ENCODE measurements at places on chromosomes 2 and 18.

DNA sequence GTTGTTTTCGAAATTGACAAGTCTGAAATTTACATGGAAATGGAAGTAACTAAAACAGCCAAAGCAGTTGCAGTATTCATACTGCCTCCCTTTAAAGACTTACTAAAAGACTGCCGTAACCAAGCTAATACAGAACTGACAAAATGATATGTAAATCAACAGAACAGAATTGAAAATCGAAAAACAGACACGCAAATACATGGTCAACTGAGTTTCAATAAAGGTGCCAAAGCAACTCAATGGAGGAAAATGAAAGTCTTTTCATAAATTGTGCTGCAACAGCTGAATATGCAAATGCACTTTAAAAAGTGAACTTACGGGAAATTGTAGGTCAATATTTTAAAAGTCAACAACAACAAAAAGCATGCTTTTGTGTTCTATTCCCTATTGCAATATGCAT is 34.2 kb downstream of the TMEM131 start:
- DNase-seq: no peak

DNA sequence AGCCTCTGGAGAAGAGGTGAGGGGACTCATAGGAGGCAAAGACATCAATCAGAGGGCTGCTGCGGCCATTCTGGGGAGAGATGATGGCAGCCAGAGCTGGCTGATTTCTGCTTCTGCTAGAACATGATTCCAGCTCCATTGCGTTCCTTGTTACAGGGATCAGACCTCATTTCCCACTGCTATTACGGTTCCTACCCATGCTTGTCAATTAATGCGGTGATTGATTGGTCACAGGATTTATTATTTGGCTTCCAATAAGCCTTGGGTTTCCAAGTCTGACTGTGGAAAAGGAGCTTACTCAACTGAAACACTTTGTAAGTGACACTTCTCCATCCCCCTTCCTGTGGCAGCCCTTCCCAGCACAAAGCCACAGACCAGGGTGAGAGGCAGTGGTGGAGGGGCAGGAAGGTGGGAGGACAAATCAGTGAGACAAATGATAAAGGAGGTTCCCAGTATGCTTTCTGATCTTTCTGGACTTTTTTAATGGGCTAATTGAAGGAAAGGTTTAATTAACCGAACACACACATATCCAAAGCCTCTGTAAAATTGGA is 26.8 kb upstream of the CTLA4 start:
- no peak for DNase-seq

DNA sequence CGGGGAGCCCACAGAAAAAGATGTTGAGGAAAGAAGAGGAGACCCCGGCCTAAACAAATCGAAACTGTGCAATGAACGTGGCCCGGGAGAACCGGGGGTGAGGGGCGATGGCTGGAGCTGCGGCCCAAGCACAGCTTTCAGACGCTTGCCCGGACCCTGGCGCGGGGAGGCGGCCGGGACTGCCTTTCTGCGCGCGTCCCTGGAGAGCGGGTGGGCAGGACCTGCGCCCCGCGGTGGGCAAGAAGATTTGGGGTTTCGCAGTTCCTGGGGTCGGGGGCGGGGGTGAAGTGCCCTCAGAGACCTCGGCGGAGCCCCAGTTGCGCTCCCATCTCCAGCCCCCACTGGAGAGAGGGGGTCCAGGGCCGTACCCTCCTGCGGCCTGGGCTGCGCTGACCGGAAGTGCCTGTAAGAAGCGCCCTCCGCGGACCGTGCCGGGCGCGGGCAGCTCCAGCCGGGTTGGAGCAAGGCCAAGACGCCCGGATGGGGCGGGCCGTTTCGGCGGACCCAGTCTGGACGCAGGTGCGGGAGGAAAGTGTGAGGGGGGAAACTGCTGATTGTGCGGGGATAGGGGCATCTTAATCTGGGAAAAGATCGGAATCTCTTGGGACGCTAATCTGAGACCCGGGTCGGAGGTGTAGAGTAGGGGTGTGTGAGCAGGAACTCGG is 11.6 kb downstream of the EN1 start:
- no peak for DNase-seq

- no peak for DNase-seq
Observed at GRCh38 chr2:27255187-27255586, 7.7 kb downstream of the SLC30A3 start.

GRCh38 chr2:227793148-227793712 is 20.4 kb upstream of the CCL20 start:
- DNase-seq: no peak

DNA sequence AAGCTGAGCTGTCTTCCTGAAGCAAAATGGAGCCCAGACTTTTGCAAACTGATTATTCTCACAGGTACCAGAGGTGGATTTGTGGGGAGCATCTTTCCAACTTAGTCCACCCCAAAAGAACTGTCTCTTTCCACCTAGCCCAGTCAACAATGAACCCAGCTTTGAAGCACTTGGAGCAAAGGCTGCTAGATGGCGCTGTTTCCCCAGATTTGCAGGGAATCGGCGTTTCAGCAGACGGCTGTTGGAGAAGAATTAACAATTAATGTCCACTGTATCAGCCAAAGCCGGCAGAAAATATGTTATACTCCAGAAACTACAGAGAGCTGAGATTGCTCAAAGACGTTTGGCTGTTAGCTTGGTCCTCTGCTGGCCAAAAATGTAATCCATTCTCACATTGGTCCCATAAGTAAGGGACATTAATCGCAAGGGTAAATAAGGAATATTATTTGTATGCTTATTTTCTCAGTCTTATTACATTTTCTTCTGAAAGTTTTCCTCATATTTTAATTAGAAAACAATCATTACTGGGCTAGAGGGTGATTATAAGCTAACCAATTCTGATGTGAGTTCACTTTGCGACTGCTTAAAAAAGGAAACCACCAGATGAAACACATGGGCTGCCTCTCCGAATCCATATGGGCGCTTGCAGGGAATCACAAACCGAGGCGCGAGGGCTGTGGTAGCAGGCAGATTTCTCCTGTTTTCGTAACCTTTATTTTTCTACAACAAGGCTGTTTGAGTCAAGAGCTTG is 423.8 kb upstream of the MEX3C start:
- DNase-seq: no peak

- DNase-seq: no peak
Observed at GRCh38 chr2:233260661-233261060, 9.2 kb downstream of the ATG16L1 start.

DNA sequence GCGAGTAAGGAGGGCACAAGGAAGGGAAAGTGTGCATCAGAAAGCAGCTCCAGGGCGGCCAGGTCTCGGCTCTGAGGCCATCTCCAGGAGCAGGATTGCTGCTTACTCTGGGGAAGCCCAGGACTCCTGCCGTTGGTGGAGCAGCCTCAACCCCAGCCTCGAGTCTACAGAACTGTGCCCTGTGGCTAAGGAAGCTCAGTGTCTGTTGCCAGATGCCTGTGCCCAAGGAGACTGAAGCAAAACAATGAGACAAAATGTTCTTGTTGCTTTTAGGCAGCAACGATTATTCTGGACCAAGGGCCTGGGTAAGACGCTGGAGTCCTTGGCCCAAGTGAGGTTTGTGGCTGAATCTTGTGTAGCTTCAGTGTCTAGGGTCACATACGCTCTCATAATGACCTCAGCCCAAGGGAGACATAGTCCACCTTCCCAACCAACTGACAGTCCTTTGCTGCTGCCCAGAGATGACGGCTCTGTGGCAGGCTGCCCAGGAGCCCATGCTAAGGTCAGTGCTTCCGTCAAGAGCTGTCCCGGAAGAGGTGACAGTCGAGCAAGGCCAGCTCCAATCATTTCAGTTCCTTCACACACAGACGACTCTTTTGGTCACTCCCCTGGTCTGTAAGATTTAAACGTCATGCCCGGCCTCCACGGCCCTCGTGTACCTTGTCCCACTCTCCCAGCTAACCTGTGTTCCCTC is 223.8 kb downstream of the TTC32 start:
- DNase-seq: no peak

- no peak for DNase-seq
Observed at GRCh38 chr2:105990624-105991023, 203.5 kb downstream of the UXS1 start.
